ENCODE measurements at places on chromosomes 12 and 14.

- DNase-seq = no peak
Observed at GRCh38 chr12:131511391-131511802, 199.5 kb upstream of the SFSWAP start.

- DNase-seq = no peak
Observed at GRCh38 chr12:30533558-30534265, 162.0 kb downstream of the IPO8 start.

DNA sequence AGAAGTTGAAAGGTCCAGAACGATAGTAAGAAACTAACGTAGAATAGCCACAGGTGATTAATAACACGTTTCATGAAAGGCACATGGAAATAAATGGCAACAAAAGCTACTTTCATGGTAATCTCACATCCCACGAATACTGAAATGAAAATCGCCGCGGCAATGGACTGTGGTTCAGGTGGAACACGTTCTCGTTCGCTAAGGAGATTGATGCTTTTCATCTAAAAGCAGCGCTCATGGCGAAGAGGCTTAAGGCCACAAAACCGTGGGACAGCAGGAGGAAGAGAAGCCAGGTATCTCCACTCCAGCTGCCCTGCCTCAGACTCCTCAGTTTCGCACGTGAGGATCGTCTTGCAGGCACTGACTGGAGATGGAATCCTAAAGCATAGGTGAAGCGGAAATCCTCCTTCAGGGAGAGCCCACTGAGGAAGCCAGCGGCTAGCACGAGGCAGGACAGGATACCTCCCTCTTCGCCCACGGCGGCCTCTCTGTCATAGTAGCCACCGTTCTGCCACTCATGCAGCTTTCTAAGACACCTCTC, 696 bp upstream of the GPHN start:
- DNase-seq = no peak

GRCh38 chr12:42987216-42987650, 397.7 kb upstream of the PRICKLE1 start:
- DNase-seq = no peak

- no peak for DNase-seq
Observed at GRCh38 chr12:25725931-25726330, 172.8 kb upstream of the LMNTD1 start.

GRCh38 chr14:96385385-96385784, 6.5 kb upstream of the AK7 start:
- DNase-seq = no peak

DNA sequence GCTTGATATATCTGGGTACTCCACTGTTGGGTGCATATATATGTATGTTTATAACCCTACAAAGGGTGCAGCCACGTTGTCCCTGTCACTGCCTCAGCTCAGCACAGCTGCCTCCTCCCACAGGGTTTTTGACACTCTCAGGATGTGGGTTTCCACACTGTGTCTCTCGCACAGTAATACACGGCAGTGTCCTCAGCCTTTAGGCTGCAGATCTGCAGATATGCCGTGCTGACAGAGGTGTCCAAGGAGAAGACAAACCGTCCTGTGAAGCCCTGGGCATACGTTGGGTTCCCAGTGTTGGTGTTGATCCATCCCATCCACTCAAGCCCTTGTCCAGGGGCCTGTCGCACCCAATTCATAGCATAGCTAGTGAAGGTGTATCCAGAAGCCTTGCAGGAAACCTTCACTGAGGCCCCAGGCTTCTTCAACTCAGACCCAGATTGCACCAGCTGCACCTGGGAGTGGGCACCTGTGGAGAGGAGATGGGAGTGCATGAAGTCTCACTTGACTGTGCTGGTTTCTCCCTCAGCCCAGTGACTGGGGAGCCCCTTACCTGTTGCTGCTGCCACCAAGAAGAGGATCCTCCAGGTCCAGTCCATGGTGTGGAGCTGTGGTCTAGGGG, 498.7 kb downstream of the TMEM121 start:
- DNase-seq = no peak

DNA sequence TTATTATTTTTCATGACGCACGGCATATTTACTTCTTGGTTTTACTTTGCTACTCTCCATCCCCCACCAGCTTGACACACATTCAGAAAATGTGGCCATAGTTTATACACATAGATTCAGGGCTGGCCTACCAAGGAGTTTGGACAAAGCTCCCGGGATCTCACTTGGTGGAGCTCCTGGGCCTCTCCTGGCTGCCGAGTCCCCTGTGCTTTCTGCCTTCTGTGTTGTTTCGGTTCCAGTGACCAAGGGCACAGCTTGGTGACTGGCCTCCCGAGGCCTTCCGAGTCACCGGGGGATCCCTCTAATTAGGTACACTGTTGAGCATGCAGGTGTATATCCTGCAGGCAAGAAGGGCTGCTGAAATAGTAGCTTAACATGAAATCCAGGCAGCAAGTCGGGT, 63.5 kb downstream of the RGS6 start:
- DNase-seq = no peak

- DNase-seq = no peak
Observed at GRCh38 chr12:91406920-91407341, 224.3 kb upstream of the DCN start.

DNA sequence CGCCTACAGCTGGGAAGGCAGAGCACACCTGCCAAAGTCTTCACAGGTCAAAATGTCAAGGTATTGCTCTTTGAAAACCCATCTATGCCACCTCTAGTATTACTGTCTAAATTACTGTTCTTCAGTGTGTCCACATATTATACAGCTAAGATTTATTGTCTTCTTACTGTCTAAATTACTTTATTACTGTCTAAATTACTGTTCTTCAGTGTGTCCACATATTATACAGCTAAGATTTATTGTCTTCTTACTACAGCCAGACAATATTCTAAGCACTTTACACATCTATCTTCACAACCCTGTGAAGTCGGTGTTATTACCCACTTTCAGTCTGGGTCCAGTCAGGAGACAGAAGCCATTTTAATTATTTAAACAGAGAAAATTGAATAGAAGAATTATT, 173.9 kb downstream of the MYRFL start:
- DNase-seq = no peak

DNA sequence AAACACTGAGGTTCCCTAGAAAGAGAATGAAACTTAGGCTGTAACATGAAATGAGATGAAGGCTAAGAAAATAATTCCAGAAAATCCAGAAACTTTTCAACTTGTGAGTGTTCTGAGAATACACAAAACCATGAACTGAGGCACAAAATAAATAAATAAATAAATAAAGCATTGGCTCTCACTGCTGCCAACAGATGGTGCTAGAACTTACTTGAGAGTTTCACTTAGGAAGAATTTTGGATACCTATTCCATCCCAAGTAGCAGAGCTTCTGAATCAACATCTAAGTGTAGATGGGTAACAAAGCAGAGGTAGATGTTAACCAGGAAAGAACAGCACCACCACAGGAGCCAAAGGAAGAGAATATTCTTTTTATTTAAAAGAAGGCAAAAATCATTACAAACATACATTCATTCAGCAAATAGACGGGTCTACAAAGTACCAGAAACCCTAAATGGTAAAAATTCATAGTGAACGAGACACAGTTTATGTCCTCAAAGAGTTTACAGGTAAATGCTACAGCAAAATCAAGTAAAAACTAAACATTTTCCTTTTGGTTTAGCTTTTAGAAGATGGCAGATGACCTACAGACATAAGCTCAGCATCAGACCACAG, 16.7 kb downstream of the EPS8 start:
- DNase-seq = no peak

GRCh38 chr14:74038020-74038859, 19.1 kb downstream of the BBOF1 start:
- no peak for DNase-seq

GRCh38 chr14:61329478-61330051, 8.2 kb downstream of the PRKCH start:
- no peak for DNase-seq

- no peak for DNase-seq
Observed at GRCh38 chr14:30960216-30960615, 65.2 kb upstream of the AP4S1 start.

DNA sequence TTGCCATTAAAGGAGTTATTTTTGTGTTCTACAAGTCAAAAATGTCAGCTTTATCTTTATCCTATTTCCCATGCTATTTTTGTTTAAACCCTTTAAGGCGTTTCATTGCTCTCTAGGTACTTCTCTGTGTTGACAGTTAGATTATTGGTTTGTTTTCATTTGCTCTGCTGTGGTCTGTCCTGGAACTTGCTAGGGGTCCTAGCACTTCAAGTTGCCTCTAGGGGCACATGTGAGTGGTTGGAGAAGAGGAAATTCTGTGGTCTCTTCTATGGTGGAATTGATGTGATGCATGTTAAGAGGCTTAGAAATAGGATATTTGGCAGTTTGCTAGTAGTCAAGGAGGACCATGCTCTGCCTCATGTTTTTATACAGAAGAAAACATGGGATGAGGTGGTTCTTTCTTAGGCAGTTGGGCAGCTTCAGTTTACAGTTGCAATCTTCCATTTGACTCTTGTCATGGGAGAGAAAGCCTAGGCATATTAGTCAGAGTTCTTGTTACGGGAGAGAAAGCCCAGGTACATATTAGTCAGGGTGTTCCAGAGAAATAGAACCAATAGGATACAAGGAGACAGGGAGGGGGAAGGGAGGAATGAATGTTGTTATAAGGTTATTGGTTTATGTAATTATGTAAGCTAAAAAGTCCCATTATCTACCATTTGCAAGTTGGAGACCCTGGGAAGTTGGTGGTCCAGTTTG, 14.4 kb downstream of the TTLL5 start:
- no peak for DNase-seq

DNA sequence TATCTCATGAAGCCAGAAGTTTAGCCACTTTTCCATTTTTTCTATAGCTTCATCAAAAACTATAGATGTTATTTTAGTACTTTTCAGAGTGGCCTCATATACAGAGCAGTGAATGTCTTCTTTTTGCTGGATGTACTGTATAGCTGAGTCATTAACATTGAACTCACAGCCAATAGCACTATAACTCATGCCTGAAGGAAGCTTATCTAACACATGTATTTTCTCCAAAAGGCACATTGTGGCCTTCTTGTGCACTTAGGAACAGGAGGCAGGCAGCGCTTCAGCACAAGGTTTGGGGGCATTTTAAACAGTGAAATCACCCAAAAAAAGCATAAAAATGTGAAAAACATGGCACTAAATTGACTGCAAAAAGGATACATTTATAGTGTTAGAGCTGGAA, 336.8 kb upstream of the TMTC1 start:
- no peak for DNase-seq

- no peak for DNase-seq
Observed at GRCh38 chr14:69326611-69327010, 66.7 kb downstream of the GALNT16 start.

Data from stimulated activated CD8-positive, alpha-beta memory T cell treated with anti-CD3 and anti-CD28 coated beads, Interleukin-15, amount 100 ng/mL, for 24 hours (primary cell).